D341Med (cell line): ENCODE measurements at places on chromosomes 2 and 18.

DNA sequence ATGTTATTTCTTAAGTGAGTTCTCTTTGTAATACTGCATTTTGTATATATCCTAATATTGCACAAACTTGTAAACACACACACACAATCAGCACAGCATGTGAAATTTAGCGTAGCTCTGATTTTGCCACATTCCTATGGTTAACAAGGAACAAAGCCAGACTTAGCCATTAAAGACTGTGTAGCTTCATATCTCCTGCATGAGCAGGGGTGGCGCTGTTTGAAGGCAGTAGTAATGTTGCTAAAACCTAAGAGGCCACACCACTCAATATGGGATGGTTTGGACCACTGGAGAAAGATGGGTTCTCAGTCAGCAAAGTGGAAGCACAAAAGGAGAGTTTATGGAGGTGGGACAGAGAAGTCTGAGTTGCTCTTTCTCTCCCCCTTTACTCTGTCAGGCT lies 61.1 kb upstream of the RND3 start:
- DNase-seq, result peak; percentile 34

- DNase-seq, result no peak
Observed at GRCh38 chr2:20536619-20537422, 89.9 kb downstream of the RHOB start.

DNA sequence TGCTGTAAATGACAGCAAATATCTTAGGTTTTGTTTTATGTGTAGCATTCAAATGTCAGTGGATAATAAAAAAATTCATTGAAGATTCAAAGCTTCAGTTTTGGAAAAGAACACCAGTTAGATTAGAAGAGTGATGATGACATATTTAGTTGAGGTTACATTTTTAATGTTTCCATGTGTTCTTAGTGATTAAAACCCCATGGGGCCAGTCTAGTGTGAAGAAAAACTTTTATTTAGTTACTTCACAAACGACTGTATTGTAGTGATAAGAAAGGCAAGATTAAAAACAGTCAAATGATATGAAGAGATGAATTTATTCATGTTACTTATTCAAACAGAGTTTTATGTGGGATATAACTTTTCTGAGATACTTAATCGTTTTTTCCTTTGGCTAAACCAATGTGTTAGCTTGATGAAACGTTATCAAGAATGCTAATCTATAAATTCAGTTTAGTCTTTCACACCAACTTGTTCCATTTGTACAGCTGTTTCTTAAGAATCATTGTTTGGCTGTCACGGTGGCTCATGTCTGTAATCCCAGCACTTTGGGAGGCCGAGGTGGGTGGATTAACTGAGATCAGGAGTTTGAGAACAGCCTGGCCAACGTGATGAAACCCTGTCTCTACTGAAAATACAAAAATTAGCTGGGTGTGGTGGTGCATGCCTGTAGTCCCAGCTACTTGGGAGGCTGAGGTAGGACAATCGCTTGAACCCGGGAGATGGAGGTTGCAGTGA lies 11.6 kb downstream of the BMPR2 start:
- DNase-seq, result no peak

GRCh38 chr18:76670564-76671288 lies 151.6 kb upstream of the ZNF236 start:
- no peak for DNase-seq

- DNase-seq, result no peak
Observed at GRCh38 chr2:2524348-2524941, 193.4 kb upstream of the MYT1L start.

GRCh38 chr2:119748135-119748534 lies 11.6 kb upstream of the PTPN4 start:
- no peak for DNase-seq

DNA sequence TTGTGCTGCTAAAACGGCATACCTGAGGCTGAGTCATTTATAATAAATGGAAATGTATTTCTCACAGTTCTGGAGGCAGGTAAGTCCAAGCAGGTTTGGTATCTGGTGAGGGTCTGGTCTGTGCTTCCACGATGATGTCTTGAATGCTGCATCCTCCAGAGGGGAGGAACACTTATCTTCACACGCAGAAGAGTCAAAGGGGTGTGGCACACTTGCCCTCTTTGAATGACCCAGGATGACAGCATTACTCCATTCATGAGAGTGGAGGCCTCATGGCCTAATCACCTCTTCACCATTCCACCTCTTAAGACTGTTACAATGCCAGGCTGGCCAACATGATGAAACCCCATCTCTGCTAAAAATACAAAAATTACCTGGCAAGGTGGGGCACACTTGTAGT lies 61.0 kb downstream of the NCAPH start:
- DNase-seq, result no peak

- no peak for DNase-seq
Observed at GRCh38 chr2:5908071-5908470, 215.9 kb downstream of the SOX11 start.

DNA sequence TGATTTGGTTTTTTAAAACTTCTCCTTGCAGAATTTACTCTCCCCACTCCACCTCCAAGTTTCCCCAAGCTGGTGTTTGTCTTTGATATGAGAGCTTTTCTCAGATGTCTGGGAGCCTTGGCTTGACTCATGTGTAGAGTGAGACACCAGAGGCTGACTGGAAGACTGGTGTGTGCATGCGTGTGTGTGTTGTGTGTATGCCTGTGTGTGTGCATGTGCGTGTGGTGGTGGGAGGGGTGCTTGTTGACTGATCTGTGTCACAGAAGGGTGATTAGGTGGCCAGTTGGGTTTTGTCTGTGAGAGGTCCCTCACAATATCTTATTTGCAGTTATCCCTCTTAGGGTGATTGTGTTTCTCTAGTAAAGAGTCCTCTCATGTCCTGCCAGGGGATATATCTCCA lies 50.5 kb upstream of the HPCAL1 start:
- DNase-seq, result no peak

DNA sequence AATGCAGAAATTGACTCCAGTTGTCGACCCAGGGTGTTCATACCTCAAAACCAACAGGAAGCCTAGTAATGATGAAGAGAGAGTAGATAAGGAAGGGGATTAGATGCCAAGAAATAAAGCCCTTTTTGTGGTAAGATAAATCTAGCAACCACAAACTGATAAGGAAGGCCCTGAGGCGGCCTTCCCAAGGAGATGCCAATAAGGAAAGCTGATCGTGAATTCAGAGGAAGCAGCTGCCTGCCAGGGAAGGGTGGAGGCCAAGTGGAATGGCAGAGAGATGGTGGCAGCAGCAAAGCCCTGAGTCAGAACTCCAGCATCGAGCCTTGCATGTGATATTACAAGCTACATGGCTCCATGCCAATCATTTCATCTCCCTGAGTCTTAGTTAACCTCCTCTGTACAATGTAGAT lies 126.3 kb downstream of the IRS1 start:
- DNase-seq, result no peak

DNA sequence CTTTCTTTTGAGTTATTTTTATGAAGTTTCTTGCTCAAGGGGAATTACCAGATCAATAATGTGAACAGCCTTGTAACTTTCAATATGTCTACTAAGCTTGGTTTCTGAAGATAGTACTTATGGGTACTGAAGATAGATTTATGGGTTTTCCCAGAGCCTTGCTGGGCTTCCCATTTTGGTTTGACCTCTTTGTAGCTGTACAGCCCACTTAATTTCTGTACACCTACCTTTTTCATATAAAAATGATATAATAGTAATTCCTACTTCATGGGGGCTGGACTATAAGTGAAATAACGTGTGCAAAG lies 22.2 kb downstream of the IL1R2 start:
- no peak for DNase-seq

GRCh38 chr2:48668992-48669391 lies 51.3 kb downstream of the GTF2A1L start:
- DNase-seq, result no peak

- DNase-seq, result peak; percentile 6
Observed at GRCh38 chr2:238954841-238955591, 107.1 kb downstream of the TWIST2 start.

- DNase-seq, result no peak
Observed at GRCh38 chr18:77113361-77114151, 19.0 kb downstream of the MBP start.
